NCI-H1694 (cell line): ENCODE measurements at places on chromosomes 2 and 18.

DNA sequence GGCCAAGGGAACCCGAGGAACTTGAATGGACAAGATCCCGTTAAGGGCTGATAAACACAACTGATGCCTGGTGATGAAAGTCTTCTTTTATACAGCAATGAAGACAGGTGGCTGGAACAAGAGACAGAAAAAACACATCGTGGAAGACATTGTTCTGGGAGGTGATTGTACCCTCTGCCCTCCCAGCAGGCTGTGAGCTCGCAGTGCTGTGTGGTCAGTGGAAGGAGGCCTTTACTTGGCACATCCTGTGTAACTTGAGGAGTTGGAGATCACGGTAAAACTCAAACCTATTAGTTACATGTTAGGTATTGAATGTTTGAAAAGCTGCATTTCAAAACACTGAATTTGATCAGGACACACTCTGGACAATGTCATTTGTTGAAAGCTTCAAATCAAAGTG lies 249.9 kb upstream of the EPAS1 start:
- no peak for DNase-seq

- DNase-seq: no peak
Observed at GRCh38 chr2:68774569-68775271, 40.1 kb downstream of the ARHGAP25 start.

DNA sequence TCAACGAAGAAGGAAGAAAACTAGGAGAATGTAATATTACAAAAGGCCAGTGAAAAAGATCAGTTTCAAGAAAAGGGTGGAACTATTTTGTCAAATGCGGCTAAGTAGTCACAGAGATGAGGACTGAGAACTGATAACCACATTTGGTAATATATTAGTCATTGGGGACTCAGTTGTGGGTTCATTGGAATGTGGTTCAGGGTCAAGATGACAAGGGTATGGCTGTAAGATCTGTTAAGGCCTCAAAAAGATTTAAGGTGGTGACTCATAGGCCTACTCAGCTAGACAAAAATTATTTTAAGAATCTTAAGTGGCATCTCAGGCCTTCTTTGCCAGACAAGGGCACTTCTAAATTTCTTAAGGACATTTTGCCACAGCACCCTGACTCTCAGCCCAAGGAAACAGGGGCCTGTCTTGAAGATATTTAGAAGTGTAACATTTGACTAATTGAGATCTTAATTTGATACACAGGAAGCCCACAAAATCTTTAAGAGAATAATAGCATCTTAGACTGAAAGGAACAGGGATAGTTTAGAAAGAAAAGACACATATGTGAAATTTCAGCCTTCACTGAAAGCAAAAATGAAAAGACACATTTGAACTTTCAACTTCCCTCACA lies 81.3 kb downstream of the STRADB start:
- DNase-seq: no peak

DNA sequence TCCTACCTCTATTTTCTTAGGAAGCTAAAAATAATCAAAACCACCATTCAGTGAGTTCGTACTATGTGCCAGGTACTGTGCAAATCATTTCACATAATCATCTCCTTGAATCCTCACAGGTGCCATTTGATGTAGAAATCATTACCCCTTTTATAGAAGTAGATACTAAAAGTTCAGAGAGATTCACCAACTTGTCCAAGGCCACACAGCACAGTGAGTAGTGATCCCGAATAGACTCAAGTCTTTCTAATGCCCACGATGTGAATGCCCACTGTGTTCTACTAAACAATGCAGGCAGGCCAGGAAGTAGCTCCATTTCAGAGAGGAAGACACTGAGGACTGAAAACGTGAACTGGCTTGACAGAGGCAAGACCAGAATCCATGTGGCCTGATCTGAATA lies 68.8 kb downstream of the ANTXR1 start:
- no peak for DNase-seq

DNA sequence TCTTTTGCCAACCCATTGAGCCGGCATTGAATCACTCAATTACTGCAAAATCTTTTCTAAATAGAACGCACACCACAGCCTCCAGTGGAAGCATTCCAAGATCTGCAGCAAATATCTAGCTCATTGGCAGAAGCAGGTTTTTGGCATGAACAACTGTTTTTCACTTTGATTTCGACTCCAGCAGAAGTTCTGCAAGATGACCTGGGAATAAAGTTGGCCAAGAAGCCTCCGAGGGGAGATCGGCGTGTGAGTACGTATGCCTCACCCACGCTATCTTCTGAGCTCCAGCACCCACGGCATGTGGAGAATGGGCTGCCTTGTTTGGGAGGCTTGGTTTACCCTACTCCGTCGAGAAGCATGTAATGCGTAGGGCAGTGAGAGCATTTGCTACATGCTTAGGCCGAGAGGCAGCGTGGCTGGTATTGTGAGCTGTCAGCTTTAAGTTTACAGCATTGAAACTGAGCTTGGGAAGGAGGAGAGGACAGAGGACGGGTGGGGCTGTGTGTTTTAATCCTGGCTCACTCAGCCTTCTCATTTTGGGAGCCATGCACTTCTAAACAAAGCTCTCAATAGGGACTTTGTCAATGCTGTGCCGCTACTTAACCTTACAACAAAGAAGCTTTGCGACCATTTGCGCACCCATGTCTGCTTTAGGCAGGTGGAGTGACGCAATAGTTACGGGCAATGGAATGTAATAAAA lies 10.5 kb downstream of the PCARE start:
- DNase-seq: no peak

GRCh38 chr2:46915281-46915810 lies at the start of gene MCFD2:
Gene MCFD2 (minus strand): TSS chr2:46915806. CDS start chr2:46909171, 6,635 bp downstream.
- no peak for DNase-seq
